RWPE1 (cell line): ENCODE measurements at places on chromosomes 1 and 21.

DNA sequence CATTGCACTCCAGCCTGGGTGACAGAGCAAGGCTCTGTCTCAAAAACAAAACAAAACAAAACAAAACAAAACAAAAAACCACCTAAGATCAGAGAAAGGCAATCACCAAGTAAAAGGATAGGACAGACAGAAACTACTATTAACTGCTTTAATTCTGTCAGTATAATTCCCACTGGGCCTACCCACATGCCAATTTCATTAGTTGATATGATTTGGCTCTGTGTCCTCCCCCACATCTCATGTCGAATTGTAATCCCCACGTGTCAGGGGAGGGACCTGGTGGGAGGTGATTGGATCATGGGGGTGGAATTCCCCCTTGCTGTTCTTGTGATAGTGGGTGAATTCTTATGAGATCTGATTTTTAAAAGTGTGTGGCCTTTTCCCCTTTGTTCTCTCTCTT lies 27.2 kb upstream of the CAPZB start:
- no peak for DNase-seq

DNA sequence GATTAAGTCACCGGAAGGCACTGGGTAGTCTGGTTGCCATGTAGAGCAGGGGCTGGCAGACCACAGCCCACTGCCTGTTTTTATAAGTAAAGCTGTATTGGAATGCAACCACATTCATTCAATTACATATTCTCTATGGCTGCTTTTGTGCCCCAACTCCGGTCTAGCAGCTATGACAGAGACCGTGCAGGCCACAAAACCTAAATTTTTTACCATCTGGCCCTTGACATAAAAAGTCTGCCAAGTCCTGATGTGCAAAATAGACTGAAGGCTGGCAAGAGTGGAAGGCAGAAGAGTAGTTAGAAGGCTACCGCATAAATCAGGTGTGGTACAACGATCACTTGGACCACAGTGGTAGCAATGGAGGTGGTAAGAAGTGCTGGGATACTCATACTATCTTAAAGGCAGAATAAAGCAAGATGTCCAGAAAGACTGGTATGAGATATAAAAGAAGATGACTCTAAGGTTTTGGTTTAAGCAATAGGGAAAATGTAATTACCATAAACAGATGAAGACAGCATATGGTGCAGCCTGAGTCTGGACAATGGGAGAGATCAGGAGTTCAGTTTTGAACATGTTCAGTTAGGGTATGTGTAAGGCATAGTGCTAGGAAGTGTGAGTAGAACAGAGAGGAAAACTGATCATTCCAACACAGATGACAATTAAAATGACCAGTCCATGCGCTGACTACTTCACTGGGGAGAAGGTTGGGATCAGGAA lies 37.2 kb downstream of the EGLN1 start:
- DNase-seq = no peak

GRCh38 chr1:95863086-95863485 lies 629.1 kb downstream of the RWDD3 start:
- no peak for DNase-seq

DNA sequence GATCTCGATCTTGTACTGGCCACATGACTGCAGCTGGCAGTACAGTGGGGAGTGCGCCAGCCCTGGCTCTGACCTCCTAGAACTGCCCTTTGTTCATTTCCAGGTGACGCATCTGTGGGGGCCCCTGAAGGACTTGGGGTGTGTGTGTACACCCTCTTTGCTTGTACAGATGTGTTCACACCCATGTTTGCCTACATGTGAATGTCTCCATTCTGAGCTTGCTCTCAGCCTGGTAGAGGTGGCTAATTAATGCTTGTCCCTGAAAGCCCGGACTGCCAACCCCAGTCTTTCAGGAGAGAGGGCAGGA lies 19.8 kb downstream of the TNFRSF1B start:
- no peak for DNase-seq

- no peak for DNase-seq
Measured at GRCh38 chr1:194476351-194476750, 1289.9 kb upstream of the B3GALT2 start.

DNA sequence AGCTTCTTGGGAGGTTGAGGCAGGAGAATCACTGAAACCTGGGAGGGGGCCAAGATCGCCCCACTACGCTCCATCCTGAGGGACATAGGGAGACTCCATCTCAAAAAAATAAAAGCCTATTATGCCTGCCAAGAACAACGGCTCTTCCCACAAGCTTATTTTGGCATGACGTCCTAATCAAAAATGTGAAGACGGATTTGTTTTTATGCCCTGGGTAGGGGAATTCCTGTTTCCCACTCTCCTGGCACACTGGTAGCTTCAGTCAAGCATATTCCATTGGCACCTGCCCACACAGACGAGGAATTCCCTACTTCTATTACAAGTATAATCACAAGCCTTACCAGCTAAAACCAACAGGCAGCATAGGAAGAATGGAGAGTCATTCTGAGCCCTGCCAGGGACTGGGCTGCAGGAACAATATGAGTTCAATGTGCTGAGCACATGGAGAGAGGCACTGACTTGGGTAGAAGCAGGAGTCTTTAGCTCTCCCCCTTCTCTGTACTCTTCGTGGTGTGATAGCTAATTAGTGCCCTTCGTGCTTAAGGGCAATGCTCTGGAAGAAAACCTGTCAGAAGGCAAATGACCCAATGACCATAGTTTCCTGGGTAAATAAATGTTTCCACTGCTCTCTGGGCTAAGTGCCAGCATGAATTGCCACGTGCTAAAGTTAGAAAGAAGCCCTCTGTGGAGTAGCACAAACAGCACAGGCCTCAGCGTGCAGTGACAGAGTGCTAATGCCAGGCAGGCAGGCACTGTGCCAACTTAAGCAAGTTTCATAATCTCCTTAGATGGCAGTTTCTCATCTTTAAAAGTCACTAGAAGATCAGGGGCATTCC lies 16.8 kb downstream of the TNFSF4 start:
- peak; percentile 72 for DNase-seq

DNA sequence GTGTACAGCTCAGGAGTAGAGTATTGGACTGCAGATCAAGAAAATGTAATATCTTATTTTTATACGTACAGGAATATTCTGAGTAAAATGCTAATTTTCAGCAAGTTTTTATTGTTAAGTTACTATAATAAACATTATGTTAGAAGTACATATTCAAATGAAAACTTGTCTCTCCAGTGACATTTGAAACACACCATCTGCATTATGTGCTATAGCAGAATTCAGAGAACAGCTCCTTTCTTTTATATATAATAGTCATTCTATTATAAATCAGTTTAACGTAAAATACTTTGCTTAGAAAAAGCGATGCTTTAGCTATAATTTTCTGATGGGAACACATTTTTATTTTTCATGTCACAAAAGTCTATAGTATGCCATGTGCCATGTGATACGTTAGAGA lies 249.0 kb downstream of the PTPRC start:
- DNase-seq = no peak

- no peak for DNase-seq
Measured at GRCh38 chr1:18924221-18924691, 21.9 kb upstream of the ALDH4A1 start.

DNA sequence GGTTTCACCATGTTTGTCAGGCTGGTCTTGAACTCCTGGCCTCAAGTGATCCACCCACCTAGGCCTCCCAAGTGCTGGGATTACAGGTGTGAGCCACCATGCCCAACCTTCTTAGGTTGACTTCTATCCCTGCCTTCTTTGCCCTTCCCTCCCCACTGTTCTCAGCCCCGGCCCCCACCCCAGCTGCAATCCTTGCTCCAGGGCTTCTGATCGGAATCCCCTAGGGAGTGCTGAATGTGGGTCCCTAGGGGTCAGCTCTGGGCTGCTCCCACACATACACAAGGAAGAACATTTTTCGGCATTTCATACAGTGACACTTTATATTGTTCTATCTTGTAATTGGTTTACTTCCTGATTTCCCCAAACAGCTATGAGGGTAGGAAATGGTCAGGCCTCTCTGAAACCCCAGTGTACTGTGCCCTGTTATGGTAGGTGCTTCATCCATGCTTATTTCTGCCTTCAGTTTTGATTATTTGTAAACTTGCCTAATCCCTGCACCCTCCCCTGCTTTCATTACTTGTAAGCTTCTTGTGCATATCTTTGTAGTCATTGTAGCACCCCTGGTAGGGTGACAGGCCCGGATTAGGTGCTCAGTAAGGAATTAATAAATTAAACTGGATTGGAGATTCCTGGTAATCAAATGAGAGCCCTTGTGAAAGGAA lies 5.8 kb upstream of the SRP9 start:
- DNase-seq = no peak

- DNase-seq = no peak
Measured at GRCh38 chr21:37249112-37249904, 17.8 kb downstream of the VPS26C start.

- DNase-seq = no peak
Measured at GRCh38 chr1:28115267-28115666, 26.9 kb upstream of the EYA3 start.

DNA sequence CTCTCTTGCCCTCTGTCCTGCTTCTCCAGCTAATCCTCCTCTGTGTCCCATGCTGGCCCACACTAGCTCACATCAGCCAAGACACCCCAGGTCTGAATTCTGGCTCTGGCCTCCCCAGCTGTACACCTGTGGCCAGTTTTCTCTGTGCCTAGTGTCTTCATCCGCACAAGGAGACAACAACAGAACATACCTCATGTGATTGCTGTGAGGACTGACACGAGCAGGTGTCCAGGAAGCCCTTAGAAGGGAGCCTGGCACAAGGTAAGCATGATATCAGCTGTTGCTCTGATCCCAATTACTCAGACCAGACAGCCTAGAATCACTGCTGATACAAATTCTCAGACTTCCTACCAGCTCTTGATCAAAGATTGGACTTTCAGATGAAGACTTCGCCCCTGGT lies 71.2 kb upstream of the GJB5 start:
- DNase-seq = no peak

- no peak for DNase-seq
Measured at GRCh38 chr1:90717665-90718410, 736 bp upstream of the BARHL2 start.

GRCh38 chr1:87212431-87213134 lies 116.1 kb upstream of the LMO4 start:
- DNase-seq = no peak

GRCh38 chr1:56387071-56387740 lies 192.2 kb downstream of the PLPP3 start:
- no peak for DNase-seq

DNA sequence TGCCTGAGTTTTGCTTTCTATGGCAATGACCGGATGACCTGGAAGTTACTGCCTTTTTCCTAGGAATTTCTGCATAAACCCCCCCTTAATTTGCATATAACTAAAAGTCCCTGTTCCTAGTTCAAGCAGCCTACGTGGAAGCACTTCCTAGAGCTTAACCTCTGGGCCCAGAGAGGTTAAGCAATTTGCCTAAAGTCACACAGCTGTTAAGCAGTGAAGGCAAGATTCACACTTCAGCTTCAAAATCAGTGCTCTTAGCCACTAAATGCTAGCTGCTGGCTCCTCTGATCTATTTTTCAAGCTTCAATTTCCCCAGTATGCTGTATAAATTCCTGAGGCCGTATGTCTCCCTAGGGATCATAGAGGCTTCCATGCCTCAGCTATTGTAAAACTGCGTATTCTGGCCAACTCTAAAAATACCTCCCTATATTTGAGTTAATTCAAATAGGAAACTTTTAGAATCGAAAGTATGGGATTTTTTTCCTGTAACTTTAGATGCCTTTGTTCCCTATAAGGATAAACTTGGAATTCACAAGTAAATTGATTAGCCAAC lies 53.1 kb upstream of the CD5L start:
- no peak for DNase-seq

DNA sequence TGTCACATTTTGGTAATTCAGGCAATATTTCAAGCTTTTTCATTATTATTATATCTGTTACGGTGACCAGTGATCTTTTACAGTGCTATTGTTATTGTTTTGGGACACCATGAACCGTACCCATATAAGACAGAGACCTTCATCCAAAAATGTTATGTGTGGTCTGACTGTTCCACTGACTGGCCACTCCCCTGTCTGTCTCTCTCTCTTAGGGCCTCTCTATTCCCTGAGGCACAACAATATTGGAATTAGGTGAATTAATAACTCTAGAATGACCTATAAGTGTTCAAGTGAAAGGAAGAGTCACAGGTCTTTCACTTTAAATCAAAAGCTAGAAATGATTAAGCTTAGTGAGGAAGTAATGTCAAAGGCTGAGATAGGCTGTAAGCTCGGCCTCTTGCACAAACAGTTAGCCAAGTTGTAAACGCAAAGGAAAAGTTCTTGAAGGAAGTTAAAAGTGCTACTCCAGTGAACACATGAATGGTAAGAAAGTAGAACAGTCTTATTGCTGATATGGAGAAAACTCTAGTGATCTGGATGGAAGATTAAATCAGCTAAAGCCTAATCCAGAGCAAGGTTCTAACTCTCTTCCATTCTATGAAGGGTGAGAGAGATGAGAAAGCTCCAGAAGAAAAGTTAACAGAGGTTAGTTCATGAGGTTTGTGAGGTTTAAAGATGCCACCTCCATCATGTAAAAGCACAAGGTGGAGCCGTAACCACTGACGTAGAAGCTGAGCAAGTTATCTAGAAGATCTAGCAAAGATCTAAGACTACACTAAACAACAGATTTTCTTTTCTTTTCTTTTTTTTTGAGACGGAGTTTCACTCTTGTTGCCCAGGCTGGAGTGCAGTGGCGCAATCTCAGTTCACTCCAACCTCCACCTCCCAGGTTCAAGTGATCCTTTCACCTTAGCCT lies 19.7 kb upstream of the DIPK1A start:
- no peak for DNase-seq

DNA sequence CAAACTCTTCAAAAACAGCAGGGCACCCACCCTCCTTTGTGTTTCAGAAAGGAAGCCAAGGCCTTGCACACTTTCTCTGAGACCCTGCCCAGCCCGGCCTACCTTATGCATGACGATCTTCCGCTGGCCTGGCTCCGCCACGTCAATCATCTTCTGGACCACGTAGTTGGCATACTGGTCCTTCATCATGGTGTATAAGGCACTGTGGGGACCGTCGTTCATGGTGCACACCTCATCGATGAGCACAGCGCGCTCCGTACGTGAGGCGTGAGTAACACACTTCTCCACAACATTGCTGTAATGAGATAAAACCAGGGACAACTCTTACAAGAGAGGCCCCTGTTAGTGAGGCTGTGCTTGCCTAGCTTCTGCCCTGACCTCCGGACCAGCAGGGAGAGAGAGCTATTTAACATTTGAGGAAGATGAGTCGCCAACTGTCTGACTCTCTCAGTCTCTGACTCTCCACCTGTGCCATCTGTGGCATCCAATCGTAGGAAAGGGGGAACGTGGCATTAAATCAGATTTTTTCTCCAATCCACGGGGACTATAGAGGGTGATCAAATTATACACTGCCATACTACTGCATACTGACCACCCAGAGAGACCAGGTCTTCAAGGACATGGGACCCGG lies 28.1 kb upstream of the SDC3 start:
- no peak for DNase-seq

- DNase-seq = no peak
Measured at GRCh38 chr1:20200966-20201365, 14.6 kb upstream of the PLA2G2C start.

DNA sequence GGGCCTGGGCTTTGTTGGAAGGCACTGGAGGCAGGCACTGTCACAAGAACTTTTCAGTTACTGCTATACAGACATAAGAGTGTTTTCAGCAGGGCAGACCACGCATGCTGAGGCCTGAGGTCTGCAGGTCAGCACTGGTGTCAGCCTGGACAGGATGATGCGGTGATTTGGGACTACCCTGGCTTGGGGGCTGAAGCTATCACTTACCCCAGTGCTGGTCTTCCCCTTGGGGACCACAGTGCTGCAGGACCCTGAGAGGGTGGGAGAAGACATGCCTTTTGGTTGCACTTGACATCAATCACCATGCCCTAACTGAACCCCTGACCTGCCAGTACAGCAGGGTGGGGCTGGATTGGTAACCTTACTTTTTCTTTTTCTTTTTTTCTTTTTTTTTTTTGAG lies 9.2 kb downstream of the DMRTB1 start:
- no peak for DNase-seq
